Kidney (tissue), 22 donors: ENCODE measurements at places on chromosomes 1 and 21. TPM values are rescaled to one million over a fixed set of nuclear protein-coding genes. Genes with fewer than 3 reads are reported as not detected.

- DNase-seq: no peak
Measured at GRCh38 chr1:194184974-194185373, 998.6 kb upstream of the B3GALT2 start.

Gene SLC9C2
- 0.72 TPM for total RNA-seq

DNA sequence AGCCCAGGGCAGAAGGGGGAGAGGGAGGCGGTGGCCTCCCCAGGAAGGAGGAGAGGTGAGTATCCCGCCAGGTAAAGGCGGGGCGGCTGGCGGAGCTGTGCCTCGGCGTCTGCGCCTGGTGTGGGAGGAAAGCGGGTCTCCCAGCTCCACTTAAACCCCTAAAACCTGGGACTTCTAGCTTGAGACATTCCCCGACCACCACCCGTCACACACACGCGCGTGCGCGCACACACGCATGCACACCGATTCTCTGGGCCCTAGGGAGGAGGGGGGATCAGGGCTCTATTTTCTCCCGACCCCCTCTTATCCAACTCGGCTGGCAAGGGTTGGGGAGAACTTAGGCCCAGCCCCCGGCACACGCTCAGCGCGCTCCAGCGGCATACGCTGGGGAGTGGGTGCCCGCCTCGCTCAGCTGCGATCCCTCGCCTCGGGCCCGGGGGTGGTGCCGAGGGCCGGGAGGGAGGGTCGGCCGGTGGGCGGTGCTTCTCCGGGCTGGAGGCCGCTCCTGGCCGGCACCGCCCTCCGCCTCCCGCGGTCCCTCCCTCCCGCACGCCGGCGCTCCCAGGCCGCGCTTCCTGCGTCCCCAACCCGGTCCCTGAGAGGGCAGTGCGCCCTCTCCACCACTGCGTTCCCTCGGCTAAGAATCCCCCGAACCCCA is at the start of gene TMEM51:
TSS of gene TMEM51 (plus strand) at position 564 of the 658 bp plus-strand sequence. CDS start 61,341 bp downstream, outside the sequence.
- DNase-seq: peak; percentile 94

- DNase-seq: no peak
Measured at GRCh38 chr1:230226007-230226800, 159.2 kb downstream of the GALNT2 start.

Gene PLA2G2D
- total RNA-seq: 1.1 TPM

DNA sequence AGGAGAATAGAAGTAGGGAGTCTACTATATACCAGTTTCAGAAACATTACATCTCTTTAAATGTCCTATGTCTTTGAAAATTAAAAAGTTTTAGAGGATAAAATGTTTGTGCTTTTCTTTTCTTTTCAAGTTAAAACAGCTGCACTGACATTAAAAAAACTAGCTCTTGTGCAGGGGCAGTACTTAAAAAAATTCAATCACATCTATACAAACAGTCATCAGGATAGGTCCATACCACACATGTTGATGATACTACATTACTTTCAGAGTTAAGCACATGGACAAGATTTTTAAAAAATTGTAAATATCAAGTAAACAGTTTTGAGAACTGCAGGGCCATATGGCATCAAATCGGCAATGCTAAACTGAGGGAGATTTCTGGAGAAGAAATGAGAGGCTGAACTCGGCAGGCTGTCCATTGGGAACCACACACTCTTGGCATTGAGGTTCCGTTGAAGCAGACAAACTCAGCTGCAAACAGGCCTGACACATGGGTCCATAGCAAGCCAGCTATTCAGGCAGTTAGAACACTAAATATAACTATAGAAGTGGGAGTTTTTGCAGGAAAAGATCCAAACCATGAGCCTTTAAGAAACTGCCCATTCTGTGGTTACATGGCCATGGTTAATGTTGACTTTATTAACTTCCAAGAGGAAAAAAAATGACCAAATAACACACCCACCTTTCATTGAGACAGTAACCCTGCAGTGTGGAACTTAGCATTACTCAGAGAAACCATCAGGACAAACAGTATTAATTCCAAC is 84.5 kb upstream of the BCL10 start:
- no peak for DNase-seq

- DNase-seq: no peak
Measured at GRCh38 chr1:77585610-77586314, 96.7 kb downstream of the ZZZ3 start.

Gene GJA8
- total RNA-seq: 2.4 TPM

GRCh38 chr1:178713259-178713658 is 11.8 kb upstream of the RALGPS2 start:
- no peak for DNase-seq

- no peak for DNase-seq
Measured at GRCh38 chr1:70083519-70083918, 121.9 kb downstream of the LRRC40 start.

Gene OR6N1
- total RNA-seq: not detected

GRCh38 chr1:55632058-55632457 is 416.9 kb upstream of the USP24 start:
- DNase-seq: no peak

GRCh38 chr1:161843156-161843555 is 77.0 kb downstream of the ATF6 start:
- no peak for DNase-seq

GRCh38 chr21:29676395-29676794 is 263.4 kb downstream of the GRIK1 start:
- no peak for DNase-seq

- no peak for DNase-seq
Measured at GRCh38 chr1:54390655-54391054, 15.5 kb downstream of the SSBP3 start.

- no peak for DNase-seq
Measured at GRCh38 chr1:158145173-158145719, 35.4 kb upstream of the CD1D start.

Gene TAL1
- 6.5 TPM for total RNA-seq

Gene EPS15
- 91.3 TPM for total RNA-seq

Gene ADGRL4
- total RNA-seq: 43.0 TPM

Gene BNIPL
- total RNA-seq: 0.54 TPM

Gene NMNAT2
- 2.0 TPM for total RNA-seq

DNA sequence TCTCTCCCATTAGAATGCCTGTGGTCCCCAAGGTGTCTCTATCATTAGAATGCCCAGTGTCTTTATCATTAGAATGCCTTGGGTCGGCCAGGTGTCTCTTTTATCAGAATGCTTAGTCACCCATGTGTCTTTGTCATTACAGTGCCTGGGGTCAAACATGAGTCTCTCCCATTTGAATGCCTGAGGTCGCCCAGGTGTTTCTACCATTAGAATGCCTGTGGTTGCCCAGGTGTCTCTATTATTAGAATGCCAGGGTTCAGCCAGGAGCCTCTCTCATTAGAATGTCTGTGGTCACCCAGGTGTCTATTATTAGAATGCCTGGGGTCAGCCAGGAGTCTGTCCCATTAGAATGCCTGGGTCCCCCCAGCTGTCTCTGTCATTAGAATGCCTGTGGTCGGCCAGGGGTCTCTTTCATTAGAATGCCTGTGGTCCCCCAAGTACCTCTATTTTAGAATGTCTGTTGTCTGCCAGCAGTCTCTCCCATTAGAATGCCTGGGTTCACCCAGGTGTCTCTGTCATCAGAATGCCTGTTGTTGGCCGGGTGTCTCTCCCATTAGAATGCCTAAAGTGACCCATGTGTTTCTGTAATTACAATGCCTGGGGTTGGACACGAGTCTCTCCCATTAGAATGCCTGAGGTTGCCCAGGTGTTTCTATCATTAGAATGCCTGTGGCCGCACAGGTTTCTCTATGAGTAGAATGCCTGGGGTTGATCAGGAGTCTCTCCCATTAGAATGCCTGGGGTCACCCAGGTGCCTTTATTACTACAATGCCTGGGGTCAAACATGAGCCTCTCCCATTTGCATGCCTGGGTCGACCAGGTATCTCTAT is 57.1 kb downstream of the RNF187 start:
- DNase-seq: no peak

DNA sequence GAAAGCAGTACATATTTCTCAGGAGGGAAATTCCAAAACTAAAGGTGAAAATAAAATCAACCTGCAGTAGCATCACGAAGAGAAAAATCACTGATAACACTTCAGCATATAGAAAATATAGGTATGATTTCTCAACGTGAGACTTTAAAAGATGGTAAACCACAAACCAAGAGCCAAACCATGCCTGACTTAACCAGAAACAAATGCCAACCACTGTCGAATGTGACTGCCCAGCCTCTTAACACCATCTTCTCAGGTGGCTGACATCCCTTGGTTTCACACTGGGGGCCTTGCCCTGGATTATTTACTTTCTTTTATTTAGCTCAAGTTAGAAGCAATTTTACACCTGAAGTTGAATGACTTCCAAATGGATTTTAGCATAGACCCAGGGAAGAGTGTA is 10.1 kb downstream of the HMGCS2 start:
- no peak for DNase-seq

GRCh38 chr1:5750186-5751162 is 241.8 kb downstream of the NPHP4 start:
- DNase-seq: no peak

Gene VAV3
- total RNA-seq: 87.5 TPM

GRCh38 chr1:103790172-103790571 is 40.5 kb downstream of the AMY1C start:
- DNase-seq: no peak

Gene PRSS38
- total RNA-seq: not detected

DNA sequence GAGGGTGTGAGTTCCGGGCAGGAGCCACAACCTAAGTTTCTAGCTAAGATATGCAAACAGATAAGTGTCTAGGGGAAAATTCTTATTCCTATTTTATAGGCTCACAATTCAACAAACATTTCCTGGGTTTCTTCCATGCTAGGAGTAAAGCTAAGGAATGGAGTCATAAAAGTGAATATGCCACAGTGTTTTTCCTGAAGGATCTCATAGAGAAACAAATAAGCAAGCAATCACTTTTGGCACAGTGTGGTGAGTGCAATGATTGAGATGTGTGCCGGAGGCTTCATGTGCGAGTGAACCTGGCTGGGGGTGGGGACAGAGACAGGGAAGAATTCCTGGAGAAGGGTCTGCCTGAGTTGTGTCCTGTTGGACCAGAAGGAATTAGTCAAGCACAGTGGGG is 147.4 kb downstream of the TENT5C start:
- DNase-seq: no peak

GRCh38 chr1:204475656-204476432 is 18.8 kb downstream of the PIK3C2B start:
- peak; percentile 37 for DNase-seq

Gene FNDC10
- total RNA-seq: 2.6 TPM

Gene TTC3
- total RNA-seq: 102 TPM

- DNase-seq: no peak
Measured at GRCh38 chr1:105830571-105831146, 1225.8 kb upstream of the PRMT6 start.
